ENCODE measurements at places on chromosomes 2 and 18.

DNA sequence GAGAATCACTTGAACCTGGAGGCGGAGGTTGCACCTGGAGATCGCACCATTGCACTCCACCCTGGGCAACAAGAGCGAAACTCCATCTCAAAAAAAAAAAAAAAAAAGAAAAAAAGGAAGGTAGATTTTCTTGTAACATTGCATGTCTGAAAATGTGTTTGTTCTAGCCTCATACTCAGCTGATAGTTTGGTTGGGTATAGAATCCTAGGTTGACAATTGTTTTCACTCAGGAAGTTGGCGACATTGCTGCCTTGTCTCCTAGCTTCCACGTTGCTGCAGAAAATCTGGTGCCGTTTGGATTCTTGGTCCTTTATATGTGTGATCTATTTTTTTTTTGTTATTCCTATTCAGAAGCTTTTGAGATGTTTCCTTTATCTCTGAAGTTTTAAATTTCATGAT, 4.7 kb downstream of the ING5 start:
- no peak for DNase-seq

DNA sequence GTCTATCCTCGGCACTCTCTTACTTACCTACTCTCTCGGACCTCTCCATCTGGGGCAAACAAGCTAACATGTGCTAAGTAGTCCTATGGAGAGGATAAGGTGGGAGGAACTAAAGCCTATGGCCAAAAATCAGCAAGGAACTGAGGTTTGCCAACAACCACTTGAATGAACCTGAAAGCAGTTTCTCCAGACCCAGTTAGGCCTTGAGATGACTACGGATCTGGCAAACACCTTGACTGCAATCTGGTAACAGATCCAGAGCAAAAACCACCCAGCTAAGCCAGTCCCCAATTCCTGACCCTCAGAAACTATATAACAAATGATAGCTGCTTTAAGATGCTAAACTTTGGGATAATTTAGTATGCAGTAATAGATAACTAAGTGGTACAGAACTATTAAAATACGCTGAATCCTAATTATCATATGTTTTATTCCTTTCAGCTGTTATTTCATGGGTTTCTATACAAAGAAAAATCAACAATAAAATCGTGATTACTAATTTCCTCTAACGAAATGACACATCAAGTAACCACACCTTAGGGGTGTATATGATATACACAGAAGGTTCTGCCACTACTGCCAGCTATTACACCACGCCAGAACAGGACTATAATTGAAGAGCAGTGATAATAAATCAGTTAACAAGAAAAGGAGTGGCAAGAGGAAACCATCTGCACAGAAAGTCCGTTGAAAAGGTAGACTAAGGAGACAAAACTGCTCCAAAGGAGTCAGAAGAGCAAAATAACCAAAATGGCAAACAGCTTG, 3.2 kb downstream of the FARSB start:
- no peak for DNase-seq

DNA sequence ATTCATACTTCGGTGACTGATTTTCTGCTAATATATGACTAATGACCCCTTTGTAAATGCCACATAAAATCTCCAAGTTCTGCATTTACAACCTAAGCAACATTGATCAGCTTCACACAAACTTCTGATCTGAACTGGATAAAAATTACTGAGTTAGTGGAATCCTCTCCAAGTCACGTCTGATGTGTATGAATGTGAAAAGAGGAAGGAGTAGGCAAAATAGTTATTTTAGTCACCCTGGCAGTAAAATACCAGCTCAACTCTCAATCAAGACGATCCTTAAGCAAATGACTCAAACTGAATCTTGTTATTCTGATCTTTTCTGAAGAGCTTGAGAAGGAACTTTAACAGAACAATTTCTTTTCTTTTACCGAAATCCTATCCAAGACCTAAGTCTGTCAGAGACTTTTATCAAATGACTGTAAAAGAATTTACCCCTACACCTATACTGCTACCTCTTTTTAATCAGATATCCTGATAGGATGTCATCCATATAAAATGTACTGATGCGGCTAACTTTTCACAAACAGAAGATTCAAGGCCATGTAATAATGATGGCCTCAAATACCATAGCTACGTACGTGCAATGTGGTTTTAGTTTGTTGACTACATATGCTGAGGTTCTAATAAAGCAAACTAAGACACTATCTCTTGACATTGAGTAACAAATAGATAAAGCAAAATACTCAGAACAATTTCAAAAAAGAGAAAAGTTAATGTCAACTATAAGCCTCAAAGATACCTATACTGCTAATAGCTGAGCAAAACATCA, 23.7 kb downstream of the CUL3 start:
- no peak for DNase-seq

DNA sequence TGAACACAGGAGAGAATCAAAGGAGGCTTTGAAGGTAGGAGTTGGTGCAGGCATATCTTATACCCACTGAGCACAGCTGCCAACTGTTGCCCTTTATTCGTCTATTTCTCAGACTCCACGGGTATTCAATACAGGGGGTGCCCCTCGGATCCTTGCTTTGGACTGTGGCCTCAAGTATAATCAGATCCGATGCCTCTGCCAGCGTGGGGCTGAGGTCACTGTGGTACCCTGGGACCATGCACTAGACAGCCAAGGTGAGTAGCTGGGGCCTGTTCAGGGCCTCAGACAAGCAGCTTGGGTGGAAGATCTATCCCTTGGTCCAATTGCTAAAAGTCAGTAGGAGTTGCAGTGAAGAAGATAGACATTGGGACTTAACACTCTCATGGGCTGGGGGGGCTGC, 5.2 kb downstream of the CAD start:
- DNase-seq = no peak

- no peak for DNase-seq
Observed at GRCh38 chr2:232973011-232973735, 39.9 kb downstream of the NGEF start.

- DNase-seq = no peak
Observed at GRCh38 chr2:115163572-115163971, 721.1 kb downstream of the DPP10 start.

DNA sequence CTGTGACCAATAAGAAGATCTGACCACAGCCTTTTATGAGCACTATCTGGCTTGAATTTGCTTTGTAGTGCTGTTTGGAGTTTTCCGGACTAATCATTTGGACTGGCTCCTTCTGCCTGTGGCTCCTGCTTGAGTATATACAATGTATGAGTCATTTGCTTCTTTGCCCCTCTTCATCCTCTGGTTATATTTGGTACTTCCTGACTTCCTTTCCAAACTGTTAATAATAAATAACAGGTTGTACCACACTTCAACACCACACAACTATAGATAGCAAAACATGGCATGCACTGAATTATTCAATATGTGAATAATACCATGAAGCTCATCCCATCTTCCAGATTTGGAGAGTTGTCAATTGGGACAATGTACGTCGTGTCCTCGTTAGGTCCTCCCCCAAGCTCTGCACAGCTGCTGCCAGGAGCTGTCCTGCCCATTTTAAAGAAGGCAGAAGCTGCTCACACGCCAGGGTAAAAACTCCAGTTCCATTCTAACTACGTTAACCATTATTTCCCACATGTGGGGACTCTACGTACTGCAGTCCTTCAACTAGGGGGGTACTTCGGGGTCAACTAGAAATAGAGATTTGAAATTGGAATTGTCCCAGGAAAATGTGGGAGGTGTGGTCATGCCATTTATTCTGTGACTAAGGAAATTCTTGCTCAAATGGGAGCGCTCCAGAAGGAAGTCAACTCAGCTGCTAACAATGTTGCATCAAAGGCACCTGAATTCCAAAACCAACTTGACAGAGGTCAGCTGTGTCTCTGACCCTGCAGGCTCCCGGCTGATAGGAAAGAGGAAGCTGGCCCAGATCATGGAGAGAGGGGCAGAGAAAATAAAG, 38.1 kb downstream of the ST8SIA5 start:
- no peak for DNase-seq

Data from activated naive CD4-positive, alpha-beta T cell treated with anti-CD3 and anti-CD28 coated beads, Interleukin-2, amount 10 ng/mL, durations not matched to agents 7 days and 5 days (primary cell).